Stimulated activated CD4-positive, alpha-beta T cell treated with anti-CD3 and anti-CD28 coated beads, Interleukin-1b, Interleukin-23, amount 100 ng/mL, for 1 hour (primary cell): ENCODE measurements at places on chromosomes 16 and 17.
A peak's percentile ranks its signal among the peaks of the same experiment; 100 is the strongest.

DNA sequence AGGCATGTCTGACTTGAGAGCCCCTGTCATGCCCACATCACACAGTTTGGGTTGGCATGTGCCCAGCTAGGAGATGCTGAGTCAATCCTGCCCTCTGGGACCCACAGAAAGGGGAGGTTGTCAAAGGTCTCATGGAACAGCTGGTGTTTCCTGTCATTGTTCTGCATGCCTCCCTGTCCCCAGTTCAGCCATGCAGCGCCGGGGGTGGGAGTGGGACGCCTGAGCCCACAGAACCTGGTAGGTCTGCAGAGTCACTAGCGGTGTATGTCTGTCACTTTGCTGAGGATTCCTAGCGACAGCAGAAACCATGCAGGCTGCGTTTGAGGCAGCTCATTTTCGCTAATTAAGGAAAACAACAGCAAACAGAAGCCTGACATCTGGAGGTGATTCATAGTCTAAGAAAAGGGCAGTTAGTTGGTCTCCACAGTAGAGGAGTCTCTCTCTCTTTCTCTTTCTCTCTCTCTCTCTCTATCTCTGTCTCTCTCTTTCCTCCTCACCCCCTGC, 19.6 kb upstream of the CCL1 start:
- no peak for DNase-seq

- DNase-seq: no peak
These were observed 7.0 kb downstream of the CYTH1 start for GRCh38 chr17:78774956-78775571.

- no peak for DNase-seq
These were observed 216.2 kb downstream of the RBFOX1 start for GRCh38 chr16:7548796-7549318.

GRCh38 chr16:86768999-86769398, 190.7 kb downstream of the FOXL1 start:
- DNase-seq: no peak

DNA sequence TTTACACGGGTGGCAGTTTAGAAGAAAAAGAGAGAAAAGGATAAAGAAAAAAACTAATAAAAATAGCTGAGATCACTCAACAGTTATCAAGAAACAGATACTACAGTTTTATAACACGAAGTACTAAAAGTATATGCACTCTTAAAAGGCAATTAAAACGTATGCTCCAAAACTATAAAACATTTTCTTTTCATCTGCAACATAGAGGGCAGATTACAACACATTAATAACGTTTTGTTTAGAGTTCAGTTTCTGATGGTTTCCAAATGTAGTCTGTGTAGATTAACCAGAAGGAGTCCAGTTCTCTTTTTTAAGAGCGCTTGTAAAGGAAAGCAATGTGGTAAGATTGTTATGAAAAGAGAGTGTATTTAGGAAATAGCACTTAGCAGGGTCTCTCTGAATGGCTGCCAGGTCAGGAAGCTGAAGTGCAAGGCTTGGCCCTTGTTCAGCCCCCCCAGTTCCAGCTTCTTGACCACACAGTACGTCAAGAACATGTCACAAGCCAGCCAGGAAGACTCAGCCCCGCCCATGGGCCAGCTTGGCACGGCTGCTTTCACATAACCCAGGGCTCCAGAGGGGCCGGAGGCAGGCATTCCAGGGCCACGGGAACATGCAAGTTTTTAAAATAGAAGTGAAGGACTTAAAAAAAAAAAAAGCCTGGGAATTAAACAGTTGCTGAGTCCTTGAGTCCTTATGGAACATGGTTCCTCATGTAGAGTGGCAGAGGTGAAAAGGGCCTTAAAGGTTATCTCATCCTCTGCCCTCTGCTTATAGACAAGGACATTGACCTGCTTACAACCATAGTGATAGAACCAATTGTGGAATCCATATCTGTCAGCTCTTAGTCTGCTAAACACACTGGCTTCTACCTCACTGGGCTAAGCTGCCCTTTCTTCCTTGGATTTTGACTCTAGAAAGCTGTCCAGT, 147.4 kb upstream of the TBX2 start:
- DNase-seq: no peak

DNA sequence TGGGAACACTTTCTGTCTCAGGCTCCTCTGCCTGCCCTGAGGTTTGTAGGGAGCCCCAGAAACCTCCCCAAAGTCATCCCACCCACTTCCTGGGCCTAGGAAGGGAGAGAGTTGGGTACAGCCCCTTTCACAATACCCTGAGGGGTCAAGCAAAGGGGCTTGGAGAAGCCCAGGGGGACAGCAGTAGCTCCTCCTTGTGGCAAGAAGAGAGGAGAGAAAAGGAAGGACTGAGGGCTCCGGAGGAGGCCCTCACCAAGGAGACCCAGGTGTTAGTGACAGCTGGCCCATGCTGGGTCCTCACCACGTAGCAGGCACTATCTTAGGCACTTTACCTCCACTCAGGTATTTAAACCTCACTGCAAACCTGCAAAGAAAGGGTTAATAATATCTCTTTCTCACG, 112.8 kb downstream of the IRX5 start:
- no peak for DNase-seq

GRCh38 chr16:8822403-8822802, 24.8 kb downstream of the PMM2 start:
- no peak for DNase-seq

GRCh38 chr16:67764158-67764667, 42.1 kb downstream of the RANBP10 start:
- no peak for DNase-seq

- no peak for DNase-seq
These were observed 143.2 kb upstream of the ASIC2 start for GRCh38 chr17:33436321-33436720.

DNA sequence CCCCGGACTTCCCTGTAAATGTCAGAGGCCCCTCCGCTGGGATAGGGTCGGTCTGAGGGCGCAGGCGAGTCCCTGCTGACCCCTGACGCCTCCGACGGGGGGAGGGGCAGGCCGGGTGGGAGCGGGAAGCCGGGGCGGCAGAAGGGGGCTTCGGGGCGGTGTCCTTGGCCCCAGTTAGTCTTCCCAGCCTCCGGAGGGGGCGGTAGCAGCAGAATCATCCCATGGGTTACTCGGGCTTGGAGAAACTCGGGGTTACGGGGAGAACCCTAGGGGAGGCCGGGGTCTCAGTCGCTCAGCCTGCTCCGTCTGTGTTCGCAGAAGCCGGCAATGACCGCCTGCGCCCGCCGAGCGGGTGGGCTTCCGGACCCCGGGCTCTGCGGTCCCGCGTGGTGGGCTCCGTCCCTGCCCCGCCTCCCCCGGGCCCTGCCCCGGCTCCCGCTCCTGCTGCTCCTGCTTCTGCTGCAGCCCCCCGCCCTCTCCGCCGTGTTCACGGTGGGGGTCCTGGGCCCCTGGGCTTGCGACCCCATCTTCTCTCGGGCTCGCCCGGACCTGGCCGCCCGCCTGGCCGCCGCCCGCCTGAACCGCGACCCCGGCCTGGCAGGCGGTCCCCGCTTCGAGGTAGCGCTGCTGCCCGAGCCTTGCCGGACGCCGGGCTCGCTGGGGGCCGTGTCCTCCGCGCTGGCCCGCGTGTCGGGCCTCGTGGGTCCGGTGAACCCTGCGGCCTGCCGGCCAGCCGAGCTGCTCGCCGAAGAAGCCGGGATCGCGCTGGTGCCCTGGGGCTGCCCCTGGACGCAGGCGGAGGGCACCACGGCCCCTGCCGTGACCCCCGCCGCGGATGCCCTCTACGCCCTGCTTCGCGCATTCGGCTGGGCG, 542 bp downstream of the GUCY2D start:
- DNase-seq: no peak

DNA sequence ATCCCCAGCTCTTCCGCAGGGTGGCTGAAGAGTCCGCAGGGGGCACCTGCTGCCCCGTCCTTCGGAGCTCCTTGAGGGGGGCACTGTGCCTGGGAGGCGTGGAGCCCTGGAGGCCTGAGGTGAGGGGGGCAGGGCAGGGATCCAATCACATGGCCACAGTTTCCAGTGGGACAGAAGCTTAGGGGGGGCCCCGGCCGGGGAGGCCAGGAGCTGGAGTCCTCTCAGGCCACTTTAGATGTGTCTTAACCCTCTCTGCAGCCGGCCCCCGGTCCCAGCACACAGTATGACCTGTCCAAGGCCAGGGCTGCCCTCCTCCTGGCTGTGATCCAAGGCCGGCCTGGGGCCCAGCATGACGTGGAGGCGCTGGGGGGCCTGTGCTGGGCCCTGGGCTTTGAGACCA, 10.8 kb downstream of the ZNF213 start:
- DNase-seq: no peak

GRCh38 chr16:55703003-55704001, 47.5 kb downstream of the SLC6A2 start:
- DNase-seq: no peak

- no peak for DNase-seq
These were observed 76.9 kb upstream of the CNEP1R1 start for GRCh38 chr16:49947907-49948678.

- no peak for DNase-seq
These were observed 136.4 kb downstream of the SPECC1 start for GRCh38 chr17:20145567-20145966.

DNA sequence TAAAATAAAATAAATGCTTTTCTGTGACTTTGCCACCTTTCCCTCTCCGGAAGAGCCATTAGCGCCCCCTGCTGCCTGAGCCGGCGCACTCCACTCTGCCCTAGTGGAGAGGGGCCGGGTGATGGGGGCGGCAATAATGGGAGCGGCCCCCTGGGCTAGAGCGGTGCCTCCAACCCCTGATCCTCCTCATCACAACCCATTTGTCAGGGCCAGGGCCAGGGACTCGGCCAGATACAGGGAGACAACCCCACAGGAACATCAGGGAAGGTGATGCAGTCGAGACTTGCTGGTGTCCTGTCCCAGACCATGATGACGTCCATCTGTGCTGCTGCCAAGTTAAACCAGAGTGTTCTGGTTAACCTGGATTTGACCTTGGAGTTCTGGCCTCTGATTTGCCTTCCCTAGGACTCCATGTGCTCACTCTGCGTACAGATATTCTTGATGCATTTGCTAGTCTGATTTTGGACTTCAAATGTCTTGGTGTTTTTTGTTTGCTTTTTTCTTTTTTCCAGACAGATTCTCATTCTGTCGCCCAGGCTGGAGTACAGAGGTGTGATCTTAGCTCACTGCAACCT, 46.1 kb upstream of the BPTF start:
- DNase-seq: no peak

DNA sequence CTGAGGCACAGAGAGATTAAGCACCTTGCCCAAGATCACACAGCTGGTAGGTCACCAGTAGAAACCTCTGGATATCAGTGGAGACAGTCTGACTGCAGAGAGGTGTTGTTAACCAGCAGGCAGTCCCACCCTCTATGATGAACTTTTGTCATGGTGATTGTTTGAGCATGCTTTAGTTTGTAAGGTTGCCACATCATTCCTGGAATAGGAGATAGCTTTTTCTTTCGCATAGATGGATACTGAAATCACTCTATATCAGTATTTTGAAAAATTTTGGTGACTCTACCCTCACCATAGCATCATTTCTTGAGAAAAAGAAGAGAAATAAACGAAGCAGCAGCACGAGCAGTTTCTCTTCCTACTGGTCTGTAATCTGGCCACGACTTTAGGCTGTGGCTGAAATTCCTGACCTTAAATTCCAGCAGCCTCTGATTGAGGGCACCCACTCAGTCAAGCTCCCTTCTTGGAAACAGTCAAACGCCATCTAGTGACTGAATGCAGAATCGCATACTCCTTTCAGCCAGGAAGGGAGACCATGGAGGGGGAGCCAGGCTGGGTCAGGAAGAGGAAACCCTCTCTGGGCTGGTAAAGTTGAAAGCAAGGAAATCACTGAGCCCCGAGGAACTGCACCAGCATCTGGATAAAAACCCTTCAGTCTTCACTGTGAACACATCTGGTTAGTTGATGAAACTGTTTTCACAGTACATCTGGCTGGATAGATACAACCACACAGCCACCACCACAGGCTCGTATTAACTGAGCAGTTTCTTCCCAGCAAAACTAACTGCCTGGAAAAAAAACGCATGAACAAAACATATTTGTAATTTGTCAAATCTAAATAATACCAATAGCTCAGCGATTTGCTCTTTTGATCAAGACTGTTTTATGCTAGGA, 108.5 kb upstream of the XYLT1 start:
- peak; percentile 28 for DNase-seq

- no peak for DNase-seq
These were observed 1.8 kb downstream of the SLC12A4 start for GRCh38 chr16:67966549-67967182.

- no peak for DNase-seq
These were observed 22.9 kb upstream of the CORO6 start for GRCh38 chr17:29645515-29646051.

GRCh38 chr17:7849130-7849750, 5.6 kb upstream of the TMEM88 start:
- no peak for DNase-seq

DNA sequence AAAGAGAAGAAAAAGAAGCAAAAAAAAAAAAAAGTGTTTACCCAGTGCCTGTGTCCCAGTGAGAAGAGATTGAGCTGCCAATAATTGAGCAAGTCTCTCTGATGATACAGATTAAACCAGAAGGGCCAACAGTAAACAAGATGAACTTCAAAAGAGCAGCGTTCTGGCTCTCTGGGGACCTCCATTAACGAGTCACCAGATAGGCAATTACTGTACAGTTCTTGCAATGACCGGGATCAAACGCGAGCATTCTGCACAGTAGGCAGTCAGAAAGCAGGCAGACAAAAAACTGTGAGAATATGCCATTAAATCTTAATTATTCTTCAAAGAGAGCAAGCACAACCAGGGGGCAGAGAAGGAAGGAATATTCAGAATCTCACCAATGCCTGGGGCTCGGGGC, 626.1 kb downstream of the TMEM114 start:
- DNase-seq: no peak

GRCh38 chr17:3845291-3845620, 790 bp downstream of the NCBP3 start:
- no peak for DNase-seq

DNA sequence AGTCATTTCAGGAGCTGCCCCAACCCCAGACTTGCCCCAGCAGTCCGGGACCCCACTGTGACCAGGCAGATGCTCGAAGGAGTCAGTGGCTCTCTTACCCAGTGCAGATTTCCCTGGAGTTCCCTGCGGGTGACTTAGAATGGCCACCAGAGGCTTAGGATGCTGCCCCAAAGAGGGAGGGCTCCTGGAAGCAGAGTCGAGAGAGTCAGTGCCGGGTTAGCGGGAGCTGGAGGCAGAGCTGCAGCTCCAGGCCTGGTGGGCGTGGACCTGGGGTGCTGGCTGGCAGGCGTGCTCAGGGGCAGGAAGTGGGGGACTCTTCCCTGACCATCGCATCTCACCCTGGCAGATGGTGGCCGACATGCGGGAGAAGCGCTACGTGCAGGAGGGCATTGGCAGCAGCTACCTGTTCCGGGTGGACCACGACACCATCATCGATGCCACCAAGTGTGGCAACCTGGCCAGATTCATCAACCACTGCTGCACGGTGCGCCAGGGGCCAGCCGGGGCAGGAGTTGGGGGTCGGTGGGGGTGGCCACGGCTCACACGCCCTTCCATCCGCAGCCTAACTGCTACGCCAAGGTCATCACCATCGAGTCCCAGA, 1.6 kb upstream of the HSD3B7 start:
- no peak for DNase-seq

GRCh38 chr16:10408824-10409381, 23.0 kb downstream of the ATF7IP2 start:
- no peak for DNase-seq

- no peak for DNase-seq
These were observed 58.0 kb downstream of the ASIC2 start for GRCh38 chr17:33234930-33235685.

- DNase-seq: peak; percentile 17
These were observed 629 bp downstream of the GEMIN4 start for GRCh38 chr17:751269-752001.

- no peak for DNase-seq
These were observed 57.7 kb upstream of the ACSF3 start for GRCh38 chr16:89035669-89036570.
